GM06990 (cell line): ENCODE measurements at places on chromosomes 7 and 10.

DNA sequence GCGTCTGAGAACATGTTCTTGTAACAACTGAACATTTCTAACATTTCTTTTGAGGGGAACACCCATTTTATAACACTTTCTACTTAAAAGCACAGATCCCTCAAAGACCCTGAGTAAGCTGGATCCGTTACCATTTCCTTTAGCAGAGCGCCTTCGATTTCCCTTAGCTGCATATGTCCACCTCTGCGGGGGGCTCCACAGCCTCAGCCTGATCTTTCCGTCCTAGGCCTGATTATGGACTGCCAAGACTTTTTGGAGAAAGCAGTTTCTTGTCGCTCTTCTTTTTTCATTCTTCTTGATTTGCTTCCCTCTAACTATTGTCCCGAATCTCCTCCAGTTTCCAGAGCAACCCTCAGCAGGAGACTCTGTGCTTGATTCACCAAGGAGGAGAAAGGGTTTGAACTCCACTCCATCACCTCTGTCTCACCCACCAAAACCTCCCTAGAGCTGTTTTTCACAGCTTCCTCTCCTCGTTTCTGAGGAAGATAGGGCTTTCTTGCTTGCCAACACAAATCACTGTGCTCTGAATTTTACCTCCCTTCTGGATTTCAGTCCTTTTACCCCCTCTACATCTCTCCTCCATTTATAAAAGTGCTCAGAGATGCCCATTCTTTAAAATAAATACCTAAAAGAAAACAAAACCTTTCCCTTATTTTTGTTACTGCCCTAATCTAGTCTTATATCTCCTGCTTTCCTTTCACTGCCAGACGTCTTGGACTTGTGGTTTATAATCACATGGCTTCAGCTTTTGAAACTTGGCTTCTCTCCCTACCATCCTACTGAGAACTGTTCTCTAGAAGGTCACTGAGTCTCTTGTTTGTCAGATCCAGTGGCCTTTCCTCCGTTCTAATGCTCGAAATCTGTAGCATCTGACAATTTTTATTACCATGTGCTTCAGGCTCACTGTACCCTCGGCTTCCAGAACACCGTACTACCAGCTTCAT, 30.5 kb upstream of the ZRANB1 start:
- no peak for DNase-seq

DNA sequence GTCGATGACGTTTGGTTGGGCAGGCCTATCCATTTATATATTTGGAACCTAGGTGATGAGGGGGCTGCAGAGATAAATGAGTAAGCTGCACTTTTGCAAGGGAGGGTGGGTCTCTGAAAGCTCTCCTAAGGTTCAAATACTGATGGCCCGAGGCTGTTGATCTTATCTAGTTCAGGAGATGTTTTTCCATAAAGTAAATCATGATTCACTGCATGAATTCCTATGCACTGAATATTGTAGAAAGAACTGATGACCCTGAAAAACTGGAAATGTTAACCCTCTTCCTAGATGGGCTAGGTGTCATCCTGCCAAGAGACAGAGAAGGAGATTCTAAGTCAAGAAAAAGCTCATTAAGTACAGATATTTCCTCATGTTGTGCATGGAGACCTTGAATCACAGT, 459.9 kb downstream of the PLXNA4 start:
- no peak for DNase-seq

GRCh38 chr10:86017841-86018734, 348.5 kb downstream of the GRID1 start:
- no peak for DNase-seq

GRCh38 chr7:2608921-2609411, 22.8 kb upstream of the TTYH3 start:
- no peak for DNase-seq

DNA sequence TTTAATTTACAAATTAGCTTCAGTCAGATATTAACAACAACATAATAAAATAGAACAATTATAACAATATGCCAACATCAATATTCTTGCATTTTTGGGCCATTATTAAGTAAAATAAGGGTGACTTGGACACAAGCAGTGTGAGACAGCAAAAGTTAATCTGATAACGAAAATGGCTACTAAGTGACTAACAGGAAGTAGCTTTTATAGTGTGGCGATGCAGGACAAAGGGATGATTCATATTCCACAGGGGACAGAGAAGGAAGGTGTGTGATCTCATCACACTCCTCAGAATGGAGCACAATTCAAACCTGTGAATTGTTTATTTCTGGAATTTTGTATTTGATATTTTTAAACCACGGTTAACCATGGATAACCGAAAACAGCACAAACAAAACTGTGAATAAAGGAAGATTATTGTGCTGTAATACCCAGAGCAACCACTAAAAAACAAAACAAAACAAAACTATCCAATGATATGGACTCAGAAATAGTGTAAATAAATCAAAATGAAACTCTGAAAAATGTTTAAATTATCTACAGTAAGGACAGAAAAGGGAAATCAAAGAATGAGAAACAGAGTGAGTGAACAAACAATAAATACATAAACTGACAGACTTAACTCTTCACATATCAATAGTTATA, 66.9 kb upstream of the TFEC start:
- DNase-seq, result no peak

GRCh38 chr7:117582219-117582704, 102.4 kb downstream of the CFTR start:
- no peak for DNase-seq
